ENCODE measurements at places on chromosomes 12 and 14.

- no peak for DNase-seq
Measured at GRCh38 chr12:103809154-103809553, 31.9 kb downstream of the NT5DC3 start.

DNA sequence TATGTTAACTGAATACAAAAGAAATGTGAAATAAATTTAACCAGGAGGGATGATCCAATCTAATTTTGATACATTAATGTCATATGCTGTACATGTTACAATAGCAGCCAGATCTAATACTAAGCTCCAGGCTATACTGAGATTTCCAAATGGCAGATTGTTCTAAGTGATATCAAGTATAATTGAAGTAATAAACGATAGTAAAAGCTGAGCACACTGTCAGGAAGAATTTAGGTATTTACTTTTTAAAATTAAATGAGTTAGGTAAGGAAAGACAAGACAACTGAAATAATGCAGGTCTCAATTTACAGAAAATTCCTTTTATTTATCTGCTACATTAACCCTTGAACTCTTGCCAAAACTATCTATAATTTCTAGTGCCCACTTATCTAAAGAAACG is 39.9 kb downstream of the INSM2 start:
- DNase-seq = peak; percentile 10

GRCh38 chr12:27779416-27779919 is 565 bp upstream of the KLHL42 start:
- peak; percentile 70 for DNase-seq

GRCh38 chr14:89139404-89140247 is 277.4 kb downstream of the FOXN3 start:
- peak; percentile 12 for DNase-seq

- DNase-seq = peak; percentile 19
Measured at GRCh38 chr12:10354071-10354470, 35.8 kb downstream of the KLRK1 start.

- DNase-seq = no peak
Measured at GRCh38 chr14:104515059-104515810, 64.3 kb upstream of the C14orf180 start.

DNA sequence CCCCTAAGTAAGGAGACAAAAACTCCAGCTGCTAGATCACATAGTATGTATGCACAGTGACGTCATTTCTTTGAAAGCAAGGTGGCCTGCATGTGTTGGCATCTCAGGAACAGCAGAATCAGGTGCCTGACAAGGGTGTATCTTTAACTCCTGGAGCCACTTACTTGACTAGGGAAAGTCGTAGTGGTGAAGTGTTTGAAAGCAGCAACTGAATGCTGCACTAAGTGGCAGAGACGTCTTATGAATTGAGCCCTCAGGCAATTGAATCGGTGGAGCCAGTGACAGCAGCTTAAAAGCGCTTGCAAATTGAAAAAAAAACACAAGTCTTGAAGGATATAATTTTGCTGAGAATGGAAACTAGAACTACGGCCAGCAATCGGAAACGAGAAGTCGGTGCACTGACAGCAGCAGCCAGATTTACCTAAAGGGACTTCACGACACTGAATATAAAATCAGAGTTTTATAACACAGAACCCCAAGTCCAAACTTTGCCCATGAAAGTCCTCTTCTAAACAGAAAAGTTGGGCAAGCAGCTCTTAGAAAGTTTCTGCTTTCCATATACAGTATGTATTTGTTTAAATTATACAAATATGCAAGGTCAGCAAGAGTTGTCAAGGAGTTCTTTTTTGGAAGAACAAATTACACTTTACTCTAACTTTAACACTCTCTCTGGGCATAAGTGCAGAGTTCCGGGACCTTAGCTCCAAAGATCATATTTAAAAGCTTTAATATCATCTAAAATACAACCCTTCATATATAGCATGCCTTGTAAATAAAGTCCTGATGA is 1.1 kb downstream of the IGF1 start:
- no peak for DNase-seq

DNA sequence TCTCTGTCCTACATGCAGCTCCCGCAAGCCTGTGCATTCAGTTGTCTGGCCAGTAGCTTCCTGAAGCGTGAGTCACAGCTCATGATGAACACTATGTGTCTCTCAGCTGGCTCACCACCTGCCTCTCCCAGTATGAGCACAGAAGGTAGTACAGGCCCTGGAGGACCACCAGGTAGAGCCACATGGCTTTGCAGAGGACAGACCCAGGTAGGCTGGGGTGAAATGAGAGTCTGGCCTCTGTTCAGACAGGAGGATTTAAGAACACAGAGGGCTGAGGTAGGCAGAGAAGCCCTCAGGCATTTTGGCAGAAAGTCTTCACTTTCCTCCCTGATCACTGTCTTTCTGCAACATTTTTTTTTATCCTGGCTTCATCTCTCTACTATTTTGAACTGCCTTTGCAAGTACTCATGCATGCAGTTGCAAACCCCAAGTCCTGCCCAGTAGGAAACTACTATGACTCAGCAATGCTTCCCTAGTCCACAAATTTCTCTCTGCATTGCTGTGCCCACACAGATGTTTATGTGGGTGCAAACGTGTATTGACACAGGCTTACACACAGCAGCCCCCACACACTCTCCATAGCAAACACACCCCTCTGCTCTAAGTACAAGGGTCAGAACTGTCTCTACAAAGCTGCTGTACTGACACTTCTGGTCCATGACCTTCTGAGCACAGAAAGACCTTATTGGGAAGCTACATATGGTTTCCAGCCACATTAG is 7.2 kb upstream of the SDR9C7 start:
- DNase-seq = no peak

DNA sequence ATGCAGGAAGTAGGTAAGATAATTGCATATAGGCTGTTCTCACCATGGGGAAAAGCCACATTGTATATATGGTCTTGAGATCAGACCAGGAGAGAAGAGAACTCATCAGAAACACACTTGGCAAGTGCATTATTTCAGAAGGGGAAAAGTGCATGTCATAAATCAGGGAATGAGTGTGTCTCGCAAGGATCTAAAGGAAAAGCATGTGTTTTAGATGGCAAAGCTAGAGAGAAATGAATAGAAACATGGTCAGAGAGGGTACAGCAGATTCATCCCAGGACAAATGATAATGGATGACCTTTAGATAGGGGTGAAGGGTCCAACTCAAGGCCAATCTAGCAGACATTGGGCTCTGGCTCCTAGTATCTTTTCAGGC is 230.2 kb upstream of the NAV3 start:
- DNase-seq = no peak

DNA sequence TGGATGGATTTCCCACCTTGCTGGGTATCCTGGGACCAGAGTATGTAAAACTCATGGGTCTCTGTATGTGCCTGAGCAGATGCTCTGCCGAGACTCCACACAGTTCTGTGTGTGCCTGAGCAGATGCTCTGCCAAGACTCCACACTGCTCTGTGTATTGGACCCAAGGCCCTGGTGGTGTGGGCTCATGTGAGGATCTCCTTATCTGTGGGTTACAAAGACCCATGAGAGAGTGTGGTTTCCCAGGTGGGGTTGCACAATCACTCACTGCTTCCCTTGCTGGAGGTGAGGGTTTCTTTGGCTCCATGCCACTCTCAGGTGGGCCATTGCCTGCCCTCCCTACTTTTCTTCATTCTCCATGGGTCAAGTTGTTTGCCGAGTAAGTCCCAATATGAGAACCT is 141.5 kb downstream of the TBC1D30 start:
- no peak for DNase-seq

- DNase-seq = no peak
Measured at GRCh38 chr14:90438841-90439240, 42.0 kb downstream of the CALM1 start.

DNA sequence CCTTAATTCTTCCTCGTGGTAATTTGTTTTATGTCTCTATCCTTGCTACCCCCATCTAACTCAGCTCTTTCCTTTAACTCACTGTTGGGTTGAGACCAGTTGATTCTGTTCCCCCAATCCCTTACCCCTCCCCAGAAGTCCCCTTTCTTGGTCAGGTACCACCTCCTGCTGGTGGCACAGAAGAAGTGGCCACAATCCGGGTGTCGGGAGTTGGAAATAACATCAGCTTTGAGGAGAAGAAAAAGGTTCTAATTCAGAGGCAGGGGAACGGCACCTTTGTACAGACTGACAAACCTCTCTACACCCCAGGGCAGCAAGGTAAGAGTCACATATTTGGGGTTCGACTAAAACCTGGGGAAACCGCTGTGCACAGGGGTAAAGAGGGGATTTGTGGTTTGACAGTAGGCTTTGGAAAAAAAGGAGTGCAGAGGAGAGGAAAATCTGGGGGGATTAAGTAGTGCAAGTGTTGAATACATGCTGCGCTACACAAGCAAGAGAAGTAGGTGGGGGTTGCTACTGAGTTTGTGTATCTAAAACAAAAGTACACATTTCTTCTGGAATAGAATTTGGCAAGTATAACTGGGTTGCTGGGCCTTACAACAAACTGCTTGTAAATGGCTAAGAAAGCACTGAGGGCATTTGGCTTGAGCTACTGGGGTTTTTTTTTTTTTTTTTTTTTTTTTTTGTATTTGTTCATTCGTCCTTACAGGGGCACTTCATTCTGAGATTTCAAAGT is 1.3 kb downstream of the A2ML1 start:
- DNase-seq = no peak

- DNase-seq = no peak
Measured at GRCh38 chr14:53509276-53510244, 356.4 kb upstream of the DDHD1 start.

DNA sequence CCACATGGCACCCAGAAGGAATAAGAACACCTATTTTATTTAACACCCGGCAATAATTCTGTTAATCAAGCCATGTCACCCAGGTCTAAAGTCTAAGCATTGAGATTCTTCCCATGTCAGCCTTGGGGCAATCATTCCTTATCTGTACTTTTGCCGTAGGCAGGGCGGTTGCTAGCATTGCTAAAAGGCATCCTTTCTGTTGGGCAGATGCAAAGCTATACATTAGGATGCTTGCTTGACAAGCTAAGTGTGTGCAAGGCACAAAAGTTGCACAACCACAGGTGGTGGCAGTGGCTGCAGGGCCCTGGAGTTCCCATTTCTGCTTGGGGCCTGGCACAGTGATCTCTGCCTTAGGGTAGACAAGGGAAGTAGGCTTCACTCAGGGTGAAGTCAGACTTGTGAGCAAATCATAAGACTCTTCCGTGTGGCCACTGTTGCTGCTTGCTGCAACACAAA is 12.5 kb upstream of the GALNT6 start:
- no peak for DNase-seq

GRCh38 chr14:64417055-64417770 is 29.1 kb downstream of the MTHFD1 start:
- no peak for DNase-seq

DNA sequence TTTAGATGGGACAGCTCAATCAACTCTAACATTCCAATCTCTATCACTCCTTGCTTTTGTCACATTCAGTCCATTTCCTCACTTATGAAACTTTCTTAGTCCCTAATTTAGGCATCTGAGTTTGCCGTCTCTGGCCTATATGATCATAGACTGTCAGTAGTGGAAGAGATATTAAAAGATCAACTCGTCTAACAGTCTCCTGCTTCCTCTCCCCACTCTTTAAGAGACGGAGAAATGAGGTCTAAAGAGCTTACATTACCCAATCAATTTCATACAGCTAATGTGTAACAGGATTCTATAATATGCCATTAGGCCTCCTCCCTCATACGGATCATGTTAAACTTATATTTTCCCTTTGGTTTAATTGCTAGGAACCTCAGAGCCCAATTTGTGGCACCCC is 6.5 kb upstream of the ATP23 start:
- DNase-seq = no peak

DNA sequence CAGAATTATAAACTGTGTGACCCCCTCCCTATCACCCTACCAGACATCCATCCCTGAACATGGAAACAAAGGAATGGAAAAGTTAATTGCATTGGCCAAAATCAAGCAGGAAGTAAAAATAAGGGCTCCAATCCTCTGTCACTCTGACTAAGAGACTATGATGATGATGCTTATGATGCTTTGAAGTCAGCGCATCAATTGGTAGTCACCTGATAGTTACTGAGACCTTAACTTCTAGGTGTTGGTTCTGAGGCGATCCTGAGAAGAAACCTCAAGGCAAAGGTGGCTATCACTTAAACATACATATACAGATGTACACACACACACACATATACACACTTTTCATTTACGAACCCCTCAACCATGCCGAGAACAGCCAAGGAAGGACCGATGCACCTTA is 6.6 kb downstream of the ITPR2 start:
- DNase-seq = no peak

Data from NCI-H1092 treated with DMSO at 0.1 percent for 48 hours (cell line).